ENCODE measurements at places on chromosomes 12 and 14.
A peak's percentile ranks its signal among the peaks of the same experiment; 100 is the strongest.

DNA sequence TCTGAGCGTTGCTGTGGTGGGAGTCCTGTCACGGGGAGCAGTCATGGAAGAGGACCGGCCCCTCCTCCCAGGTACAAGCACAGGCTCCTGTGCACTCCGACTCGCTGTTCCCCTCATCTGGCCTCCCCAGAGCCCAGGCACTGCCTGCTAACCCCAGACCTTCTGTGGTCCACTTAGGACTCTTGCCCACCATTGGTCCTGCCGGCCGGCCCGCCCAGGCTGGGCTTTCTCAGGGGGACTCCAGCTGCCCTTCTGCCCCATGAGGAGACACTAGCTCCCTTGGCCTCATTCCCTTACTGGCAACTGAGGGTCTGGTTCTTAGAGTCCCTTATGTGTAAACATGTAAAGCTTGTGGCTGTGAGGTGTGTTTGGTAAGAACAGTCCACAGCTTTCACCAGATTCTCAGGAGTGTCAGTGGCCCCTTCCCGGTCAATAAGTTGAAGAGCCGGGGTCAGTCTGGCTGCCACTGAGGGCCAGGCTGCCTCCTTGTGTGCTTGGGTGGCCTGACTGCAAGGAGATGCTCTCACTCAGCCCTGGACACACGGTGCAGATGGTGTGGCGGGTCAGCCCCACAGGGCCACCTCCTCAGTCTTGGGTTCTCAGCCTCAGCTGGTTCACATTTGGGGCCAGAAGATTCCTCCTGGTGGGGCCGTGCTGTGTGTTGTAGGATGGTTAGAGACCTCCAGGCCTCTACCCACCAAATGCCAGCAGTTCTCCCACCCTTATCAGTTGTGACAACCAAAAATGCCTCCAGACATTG lies 43.6 kb downstream of the DDX51 start:
- no peak for DNase-seq

DNA sequence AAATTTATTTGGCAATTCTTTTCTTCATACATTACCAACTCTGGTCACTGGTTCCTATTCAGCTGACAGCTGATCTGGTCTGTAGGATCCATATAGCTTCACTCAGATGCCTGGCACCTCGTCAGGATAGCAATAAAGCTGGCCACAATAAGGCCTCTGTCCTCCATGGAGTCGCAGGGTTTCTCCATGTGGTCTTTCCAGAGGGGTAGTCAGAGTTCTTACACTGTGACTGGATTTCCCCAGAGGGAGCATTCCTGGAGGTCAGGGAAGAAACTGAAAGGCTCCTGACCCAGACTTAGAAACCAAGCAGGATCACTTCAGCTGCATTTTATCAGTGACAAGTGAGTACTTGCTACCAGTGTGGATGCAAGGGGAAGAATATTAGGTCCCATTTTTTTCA lies 34.9 kb upstream of the SIX1 start:
- DNase-seq = no peak

DNA sequence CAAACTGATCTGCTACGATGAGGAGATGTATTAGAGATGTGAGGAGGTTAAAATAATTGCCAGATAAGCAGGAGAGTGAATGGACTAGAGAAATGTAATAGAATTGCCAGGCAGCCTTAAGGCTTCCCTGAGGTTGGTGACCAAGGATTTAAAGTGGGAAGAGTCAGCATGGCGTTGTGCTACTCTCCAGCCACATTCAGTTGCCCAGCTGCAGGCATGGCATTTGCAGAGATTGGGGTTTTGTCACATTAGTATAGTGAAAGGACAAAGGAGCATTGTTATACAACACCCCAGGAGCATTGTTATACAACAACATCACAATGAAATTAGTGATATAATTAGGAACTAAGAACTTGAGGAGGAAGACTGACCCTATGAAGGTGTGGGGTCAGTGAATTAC lies 31.7 kb downstream of the MARK3 start:
- no peak for DNase-seq

DNA sequence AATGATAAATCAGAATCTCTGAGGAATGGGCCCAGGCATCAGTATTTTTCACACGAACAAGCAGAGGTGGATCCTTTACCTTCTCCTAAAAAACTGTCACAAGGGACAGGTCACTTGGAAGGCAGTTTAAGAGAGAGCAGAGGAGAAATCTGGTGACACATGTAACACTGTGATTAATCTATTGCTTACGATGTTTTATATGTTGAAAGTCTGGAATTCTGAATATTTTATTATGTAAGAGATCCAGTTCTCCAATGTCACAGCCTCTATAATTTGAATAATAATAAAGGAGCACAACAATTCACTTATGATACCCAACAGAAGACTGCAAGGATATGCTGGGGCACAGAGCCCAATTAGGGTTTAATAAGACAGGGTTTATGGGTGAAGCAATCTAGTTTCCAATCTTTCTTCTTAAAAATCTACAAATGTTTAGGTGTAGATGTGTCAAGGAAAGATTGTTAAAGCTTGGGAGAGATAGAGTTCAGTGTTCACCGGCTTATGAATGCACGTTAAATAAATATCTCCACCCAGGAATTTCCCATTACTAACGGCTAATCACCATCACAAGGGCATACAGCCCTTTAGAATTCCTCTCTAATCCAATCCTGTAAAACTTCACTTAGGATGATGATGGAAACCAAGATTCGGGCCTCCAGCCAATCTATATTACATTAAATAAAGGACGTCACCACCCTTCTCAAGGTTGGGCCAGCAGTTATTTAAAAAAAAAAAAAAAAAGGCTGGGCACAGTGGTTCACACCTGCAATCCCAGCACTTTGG lies 23.4 kb downstream of the DUSP16 start:
- DNase-seq = no peak

DNA sequence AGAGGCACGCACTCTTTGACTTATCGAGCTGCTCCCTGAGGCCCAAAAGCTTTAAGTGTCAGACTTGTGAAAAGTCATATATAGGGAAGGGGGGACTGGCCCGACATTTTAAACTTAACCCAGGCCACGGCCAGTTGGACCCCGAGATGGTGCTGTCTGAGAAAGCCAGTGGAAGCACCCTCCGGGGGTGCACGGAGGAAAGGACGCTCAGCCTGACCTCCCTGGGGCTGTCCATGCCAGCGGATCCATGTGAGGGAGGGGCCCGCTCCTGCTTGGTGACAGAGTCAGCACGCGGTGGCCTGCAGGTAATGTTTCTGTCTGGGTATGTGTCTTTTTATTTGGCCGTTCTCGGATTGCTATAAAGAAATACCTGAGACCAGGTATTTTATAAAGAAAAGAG lies 7.0 kb downstream of the ZNF839 start:
- no peak for DNase-seq

- DNase-seq = no peak
Measured at GRCh38 chr12:116598311-116599284, 39.4 kb downstream of the MAP1LC3B2 start.

GRCh38 chr12:100741084-100741711 lies 53.4 kb upstream of the ANO4 start:
- peak; percentile 79 for DNase-seq

DNA sequence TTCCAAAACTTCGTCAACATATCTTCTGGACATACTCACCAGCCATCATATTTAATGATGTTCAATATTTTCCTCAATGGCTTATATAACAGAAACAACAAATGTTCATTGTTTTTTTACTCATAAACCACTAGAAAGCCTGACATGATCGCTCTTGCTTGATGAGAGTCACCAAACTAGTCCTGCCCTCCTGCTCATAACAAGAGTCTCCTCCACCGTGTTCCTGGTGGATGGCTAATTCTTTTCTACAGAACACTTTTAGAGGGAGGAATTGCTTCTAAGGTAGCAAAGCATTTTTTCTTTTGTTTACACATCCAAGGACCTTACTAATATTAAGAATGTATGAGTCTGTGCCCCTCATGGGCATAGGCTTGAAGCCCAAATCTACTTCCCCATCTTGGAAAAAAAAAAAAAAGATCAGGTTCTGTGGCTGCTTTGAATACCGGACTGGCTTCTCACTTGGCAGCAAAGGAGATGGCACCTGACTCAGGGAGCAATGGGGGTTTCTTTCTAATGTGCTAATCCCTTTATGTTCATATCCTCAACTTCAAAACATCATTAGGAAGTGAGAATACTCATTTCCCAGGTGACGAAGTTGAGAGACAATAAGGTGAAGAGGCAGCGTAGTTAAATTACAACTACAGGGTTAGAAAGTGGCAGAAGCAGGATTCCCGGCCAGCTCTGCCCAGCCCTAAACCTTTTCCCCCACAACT lies 188.8 kb downstream of the EPS8 start:
- no peak for DNase-seq
